ENCODE measurements at places on chromosomes 3 and 15.

DNA sequence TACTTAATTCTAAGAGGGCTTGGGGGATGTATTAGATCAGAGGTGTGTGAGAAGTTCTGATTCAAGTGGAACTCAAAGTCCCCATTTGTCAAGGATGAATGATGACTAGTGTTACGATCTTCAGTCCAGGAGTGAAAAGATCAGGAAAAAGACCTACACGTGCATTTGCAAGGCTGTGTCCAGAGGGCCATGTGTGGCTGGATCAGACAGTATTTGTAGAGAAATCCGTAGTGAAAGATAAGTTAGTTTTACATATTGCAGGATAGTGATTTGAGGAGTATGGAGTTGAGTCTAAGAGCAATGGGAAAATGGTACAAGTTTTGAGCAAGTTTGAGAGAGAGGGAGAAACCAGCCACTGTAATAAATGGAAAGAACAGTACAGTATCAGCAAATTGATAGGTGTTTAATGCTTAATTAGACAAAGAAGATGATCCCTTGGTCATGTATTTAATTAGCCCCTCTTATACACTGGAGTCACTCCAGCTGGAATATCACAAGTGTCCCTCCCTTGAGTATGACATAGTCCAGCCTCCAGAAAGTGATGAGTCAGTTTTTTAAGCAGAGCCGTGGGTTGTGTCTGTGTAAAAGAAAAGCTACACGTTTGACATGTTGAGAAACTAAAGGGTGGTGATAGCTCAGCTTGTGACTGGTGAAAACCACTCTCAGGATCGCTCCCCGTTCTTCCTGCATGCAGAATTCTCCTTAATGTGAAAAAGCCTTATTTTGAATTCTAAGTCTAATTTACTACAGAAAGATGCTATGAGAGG lies 348.8 kb downstream of the ROBO1 start:
- no peak for DNase-seq

- no peak for DNase-seq
Observed at GRCh38 chr3:194874783-194875182, 189.1 kb downstream of the FAM43A start.

- DNase-seq: no peak
Observed at GRCh38 chr15:95669146-95669922, 661.2 kb upstream of the NR2F2 start.

- no peak for DNase-seq
Observed at GRCh38 chr3:50950591-50950990, 275.9 kb downstream of the DOCK3 start.

DNA sequence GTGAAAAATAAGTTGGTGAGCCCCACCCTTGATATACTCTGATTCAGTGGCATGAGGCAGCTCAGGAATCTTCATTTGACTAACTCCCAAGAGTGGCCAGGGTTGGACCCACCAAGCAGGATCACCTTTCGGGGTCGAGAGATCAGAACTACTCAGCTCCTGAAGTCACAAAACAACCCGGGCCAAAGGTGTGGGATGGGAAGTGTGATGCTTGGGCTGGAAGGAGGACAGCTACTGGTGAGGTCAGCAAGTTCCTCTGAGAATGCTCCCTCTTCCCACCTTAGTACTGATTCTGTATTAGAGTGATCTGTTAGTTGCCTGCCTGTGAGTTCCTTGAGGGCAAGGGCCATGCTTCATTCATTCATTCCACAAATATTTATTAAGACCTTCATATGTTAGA lies 15.1 kb downstream of the ESYT3 start:
- no peak for DNase-seq

GRCh38 chr15:59738676-59739075 lies 49.6 kb upstream of the BNIP2 start:
- DNase-seq: no peak

GRCh38 chr15:67839499-67839928 lies 331 bp downstream of the RNU6-1 start:
- DNase-seq: no peak

- no peak for DNase-seq
Observed at GRCh38 chr3:81214631-81215030, 546.8 kb downstream of the GBE1 start.

DNA sequence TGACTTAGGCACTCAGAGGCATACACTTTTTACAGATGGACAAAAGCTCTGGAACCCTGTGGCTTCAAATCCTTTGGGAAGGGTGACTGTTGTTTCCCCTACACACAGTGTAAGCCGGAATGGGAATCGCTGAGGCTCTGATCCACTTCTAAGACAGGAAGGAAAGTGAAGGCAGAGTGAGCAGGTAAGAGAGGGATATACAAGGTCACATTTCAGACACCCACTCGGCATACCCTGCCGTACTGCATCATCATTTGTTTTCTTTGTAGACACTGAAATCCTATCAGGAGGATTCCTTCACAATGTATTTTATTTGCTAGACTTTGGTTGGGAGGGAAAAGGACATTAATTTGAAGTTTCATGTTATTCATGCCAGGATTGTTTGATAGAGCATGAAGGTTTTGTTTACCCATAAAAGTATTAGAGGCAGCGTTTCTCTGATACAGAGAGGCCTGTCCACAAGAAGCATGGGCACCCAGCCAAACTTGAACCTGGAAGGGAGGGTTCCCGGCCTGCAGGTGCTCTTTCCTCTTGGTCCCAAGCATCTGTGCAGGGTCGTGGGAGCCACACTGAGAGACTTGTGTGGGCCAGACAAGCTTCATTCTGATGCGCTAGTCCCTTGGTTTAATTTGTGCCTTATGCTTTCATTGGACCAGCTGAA lies 21.9 kb upstream of the POLR2M start:
- DNase-seq: no peak

- DNase-seq: no peak
Observed at GRCh38 chr15:51281368-51281967, 56.9 kb downstream of the CYP19A1 start.

- no peak for DNase-seq
Observed at GRCh38 chr15:44788748-44789147, 52.4 kb downstream of the TRIM69 start.

DNA sequence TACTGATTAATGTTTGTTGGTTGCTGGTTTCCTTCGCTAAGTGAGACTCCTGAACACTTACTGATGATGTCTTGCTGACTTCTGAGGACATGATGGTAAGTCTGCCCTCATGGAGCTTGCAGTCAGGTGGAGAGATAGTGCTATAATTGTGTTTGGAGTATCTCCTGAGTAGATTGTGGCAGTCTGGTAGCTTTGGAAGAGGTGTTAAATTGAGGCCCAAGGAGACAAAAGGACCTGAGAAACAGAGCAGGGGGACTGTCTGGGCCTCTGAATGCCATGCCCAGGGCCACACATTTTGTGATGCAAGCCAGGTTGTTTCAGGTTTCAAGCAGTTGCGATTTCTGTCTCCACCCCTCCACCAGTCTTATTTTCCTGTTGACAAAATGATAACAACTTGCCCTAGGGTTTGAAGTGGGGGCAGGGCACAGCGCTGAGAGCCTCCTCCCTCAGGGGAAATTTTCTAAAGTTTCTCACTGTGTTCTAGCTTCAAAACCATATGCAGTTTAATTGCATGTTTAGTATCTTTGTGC lies 16.7 kb downstream of the SMAD3 start:
- no peak for DNase-seq

GRCh38 chr15:66515901-66516322 lies 10.8 kb downstream of the ZWILCH start:
- no peak for DNase-seq

- DNase-seq: no peak
Observed at GRCh38 chr3:148100476-148100875, 597.2 kb upstream of the AGTR1 start.

GRCh38 chr3:31288641-31289100 lies 244.1 kb upstream of the STT3B start:
- no peak for DNase-seq

DNA sequence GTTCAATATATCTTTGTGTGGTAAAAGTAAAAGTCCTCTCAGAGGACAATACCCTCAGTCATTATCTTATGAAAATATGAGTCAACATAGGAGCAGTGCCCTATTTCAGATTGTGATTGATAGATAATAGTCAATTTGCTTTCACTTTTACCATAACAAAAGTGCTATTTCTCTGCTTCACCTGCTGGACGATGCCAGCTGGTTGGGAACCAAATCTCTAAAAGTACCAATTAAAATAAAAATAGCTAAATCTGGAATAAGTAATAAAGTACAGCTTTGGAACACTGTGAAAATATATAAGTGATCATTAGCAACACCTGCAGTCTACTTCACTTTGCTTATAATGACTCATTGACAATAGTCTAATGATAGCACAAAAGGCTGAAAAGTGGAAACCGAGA lies 390.3 kb upstream of the AGTR1 start:
- no peak for DNase-seq

DNA sequence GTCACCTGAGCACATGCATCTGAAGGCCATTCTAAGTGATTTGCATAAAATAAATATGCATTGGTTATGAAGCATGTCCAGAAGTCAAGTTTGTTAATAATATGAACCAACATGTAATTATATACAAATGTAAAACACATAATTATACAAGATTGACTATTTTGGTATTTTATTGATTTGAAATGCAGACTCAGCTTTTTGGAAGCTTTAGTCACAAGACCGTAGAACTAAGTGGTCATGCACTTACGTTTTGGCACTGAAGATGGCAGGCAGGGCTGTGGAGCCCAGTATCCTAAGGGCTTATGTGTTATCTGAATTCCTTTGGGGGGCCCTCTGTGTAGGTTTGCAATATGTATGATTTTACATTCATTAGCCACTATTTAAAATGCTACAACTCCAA lies 5.0 kb downstream of the CHRNA7 start:
- no peak for DNase-seq

- DNase-seq: no peak
Observed at GRCh38 chr3:1766384-1766783, 332.3 kb upstream of the CNTN4 start.

- no peak for DNase-seq
Observed at GRCh38 chr3:100927775-100928174, 65.4 kb downstream of the ABI3BP start.

DNA sequence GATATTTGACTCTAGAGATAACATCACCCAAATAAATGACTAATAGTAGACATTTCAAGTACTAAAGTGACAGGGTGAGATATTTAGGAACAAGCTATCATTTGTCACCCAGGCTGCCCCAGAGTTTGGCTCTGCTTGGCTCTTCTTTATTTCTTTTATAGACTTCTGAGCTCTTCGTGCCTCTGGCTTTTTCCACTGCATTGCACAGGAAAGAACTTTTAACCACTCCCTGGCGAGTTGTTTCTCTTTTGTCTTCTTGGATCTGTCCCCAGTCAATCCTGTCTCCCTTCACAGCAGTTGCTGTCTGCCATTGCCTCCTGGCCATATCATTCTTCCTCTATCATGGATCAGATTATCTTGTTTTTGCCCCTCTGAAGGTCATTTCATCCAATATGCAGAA lies 339.2 kb upstream of the DCBLD2 start:
- no peak for DNase-seq

DNA sequence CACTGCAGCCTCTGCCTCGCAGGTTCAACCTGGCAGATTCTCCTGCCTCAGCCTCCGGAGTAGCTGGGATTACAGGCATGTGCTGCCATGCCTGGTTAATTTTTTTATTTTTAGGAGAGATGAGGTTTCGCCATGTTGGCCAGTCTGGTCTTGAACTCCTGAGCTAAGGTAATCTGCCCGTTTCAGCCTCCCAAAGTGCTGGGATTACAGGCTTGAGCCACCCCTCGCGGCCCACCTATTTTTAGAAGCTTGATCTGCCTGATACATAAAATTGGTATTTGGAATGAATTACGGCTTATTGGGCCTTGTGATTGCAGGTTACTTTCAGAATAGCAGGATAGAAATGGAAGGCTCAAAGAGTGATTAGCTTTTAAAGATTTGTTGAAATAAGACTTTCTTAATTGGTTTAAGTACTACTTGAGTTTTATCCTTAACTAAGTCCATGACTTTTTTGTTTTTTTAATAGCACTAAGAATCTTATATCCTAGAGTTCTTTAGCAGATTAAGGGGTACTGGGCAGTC lies 25.0 kb downstream of the GMPS start:
- DNase-seq: no peak

DNA sequence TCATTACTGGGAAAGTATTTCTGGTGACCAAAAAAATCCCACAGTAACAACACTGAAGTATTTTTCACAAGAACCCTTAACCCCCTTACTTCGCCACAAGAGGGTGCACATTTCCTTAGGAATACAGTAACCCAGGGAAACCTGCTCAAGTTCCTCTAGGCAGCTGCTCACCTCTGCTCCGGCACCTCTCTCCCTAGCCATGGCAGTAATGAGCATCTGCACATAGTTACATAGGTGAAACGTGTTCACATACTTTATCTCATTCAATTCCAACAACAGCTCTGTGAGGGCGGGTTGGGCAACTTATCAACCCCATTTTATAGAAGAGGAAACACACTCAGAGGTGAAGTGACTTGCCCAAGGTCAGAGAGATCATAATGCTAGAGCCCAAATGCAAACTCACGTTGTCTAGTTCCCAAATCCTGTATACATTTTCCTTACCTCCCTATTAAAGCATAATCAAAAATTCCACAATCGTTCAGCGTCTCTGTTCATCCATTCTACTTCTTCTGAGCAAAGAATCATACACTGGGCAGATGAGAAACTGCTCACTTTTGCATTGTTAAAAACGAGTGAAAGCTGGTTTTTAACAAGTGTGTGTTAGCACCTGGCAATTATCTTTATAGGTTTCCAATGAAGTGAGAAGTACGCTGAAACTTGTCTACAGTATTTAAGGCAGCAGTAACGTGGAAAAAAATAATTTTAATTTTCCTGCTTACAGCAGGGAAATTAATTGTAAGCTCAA lies 90.7 kb downstream of the IGF2BP2 start:
- no peak for DNase-seq

GRCh38 chr3:12392101-12392878 lies 92.0 kb upstream of the TSEN2 start:
- no peak for DNase-seq

DNA sequence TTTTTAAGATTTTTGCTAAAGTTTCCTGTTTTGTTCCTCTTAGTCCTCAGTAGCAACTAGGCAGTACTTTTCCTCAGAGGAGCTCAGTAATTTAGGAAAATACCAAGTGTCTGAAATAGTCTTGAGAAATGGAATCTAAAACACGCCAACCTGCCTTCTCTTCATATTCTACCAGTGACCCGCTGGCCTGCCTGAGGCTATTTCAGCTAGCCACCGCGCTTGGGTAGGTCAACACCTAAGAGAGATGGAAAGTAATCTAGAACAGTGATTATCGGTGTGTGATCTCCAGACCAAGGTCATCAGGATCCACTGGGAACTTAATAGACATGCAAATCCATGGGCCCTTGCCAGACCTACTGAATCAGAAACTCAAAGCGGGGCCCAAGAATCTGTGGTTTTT lies 7.5 kb downstream of the LCTL start:
- no peak for DNase-seq

GRCh38 chr15:39908186-39908585 lies 11.9 kb downstream of the GPR176 start:
- DNase-seq: no peak

DNA sequence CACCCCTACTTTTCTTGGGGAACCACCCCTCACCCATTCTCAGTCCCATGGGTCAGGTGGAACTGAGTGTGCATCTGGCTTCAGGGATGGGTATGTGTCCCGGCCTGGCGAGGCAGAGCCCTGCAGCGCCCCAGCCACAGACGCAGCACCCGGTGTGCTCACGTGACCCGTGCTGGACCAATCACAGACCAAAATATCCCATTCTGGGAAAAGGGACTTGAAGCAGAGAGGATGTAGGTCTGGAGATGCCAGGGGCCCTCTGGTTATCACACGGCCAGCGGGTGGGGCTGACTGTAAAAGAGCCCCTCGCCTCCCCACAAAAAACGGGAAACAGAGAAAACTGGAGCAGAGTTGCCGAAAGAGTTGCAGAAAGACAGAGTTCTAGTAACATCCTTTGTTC lies 138.0 kb upstream of the RAD18 start:
- no peak for DNase-seq

GRCh38 chr3:186596568-186597287 lies 16.1 kb upstream of the AHSG start:
- DNase-seq: no peak

Measured in effector CD8-positive, alpha-beta T cell (primary cell).